ENCODE measurements at places on chromosomes 6 and 20.

DNA sequence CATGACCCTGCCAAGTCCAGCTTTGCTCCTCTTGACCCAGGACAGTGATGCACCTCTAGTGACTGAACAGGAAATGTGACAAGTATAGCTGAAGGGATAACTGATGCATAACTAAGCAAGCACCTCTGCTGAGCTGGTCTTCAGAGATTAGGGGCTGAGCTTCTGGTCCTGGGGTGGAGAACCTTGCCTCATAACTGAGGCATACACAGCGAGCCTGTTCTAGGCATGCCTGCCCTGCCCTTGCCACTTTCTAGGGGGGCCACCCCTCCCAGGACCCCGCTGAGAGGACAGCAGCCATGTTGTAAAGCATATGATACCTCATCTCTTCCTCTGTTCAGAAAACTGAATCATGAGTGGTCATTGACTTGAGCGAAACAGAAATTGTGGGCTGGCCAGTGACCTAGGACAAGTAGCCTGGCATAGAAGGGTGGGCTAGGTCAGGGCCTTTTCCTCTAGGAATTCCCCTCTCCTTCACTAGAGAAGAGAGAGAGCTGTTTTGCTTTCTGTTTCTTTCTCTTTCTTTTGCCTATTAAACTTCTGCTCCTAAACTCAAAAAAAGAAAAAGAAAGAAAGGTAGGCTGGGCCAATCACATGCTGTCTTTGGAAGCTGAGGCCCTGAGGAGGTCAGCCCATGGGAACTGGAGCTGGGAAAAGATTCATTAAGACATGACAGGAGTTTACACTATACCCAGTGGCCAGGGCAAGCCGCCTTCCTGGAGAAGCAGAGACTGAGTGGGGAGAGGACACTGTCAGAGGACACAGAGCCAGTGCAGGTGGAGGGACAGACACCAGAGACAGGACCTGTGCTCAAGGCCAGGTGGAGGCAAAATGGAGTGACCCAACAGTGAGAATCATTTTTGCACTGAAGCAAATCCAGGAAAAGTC is 23.1 kb downstream of the ALDH5A1 start:
- DNase-seq, result no peak

DNA sequence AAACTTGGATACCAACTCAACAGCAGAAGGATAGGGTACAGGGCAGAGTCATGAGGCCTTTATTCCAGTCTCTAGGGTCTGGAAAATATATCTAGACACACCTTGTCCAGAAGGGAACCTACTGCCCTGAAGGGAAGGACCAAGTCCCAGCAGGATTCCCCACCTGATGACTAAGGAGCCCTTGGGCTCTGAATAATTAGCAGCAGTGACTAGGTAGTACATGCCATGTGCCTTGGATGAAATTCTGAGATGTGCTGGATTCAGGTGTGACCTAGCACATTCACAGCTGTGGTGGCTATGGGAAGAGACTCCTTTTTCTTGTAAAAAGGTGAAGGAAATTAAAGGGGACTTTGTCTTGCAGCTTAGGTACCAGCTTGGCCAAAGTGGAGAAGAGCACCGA is 364.3 kb upstream of the PTCHD4 start:
- DNase-seq, result no peak

GRCh38 chr6:34901930-34902329 is 12.9 kb downstream of the ANKS1A start:
- no peak for DNase-seq

DNA sequence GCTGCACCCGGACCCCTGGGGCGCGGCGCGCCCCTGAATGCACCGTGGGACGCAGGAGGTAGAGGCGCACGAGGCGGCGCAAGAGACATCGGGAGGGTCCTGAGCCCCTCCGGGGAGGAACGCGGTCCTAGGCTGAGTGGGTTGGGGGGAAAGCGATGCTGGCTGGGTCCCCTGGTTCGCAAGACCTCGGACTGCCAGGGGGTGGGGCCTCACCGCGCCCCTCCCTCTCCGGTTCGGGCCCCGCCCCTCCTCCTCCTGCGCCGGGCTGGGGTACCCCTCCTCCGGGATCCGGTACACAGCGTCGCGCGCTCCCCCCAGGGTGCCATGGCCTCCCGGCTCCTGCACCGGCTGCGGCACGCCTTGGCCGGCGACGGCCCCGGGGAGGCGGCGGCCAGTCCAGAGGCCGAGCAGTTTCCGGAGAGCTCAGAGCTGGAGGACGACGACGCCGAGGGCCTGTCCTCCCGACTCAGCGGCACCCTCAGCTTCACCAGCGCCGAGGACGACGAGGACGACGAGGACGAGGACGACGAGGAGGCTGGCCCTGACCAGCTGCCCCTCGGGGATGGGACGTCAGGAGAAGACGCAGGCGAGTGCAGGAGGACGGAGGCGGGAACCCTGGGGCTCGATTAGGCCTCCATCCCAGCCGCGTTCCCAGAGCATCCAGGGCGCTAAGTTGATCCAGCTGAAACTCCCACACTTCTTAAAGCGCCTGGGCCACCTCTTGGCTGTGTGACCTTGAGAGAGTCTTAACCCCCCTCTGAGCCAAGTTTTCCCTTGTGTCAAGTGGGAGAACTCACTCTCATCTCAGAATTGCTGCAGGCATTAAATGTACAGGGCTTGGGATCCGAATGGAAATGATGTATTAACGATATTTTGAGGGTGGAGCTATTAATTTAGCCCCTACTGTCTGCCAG is 541 bp downstream of the SNX21 start:
- DNase-seq, result no peak

DNA sequence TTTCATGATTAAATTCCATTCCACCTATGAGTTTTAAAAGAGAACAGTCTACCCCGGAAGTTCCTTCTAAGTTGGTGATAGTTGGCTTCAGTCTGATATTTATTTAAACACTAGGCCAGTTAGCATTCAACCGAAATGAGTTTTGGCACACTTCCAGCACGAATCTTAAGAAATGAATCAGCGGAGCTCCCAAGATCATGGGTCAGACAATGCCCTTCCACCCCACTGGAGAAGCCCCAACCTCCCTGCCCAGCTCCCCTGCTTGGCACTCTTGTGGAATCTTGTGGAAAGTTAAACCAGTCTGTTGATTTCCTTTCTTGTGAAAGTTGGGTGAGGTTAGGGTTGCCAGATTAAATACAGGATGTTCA is 64.3 kb downstream of the MKKS start:
- no peak for DNase-seq

- DNase-seq, result peak; percentile 38
These were observed 179.7 kb upstream of the MYLIP start for GRCh38 chr6:15948930-15949900.

DNA sequence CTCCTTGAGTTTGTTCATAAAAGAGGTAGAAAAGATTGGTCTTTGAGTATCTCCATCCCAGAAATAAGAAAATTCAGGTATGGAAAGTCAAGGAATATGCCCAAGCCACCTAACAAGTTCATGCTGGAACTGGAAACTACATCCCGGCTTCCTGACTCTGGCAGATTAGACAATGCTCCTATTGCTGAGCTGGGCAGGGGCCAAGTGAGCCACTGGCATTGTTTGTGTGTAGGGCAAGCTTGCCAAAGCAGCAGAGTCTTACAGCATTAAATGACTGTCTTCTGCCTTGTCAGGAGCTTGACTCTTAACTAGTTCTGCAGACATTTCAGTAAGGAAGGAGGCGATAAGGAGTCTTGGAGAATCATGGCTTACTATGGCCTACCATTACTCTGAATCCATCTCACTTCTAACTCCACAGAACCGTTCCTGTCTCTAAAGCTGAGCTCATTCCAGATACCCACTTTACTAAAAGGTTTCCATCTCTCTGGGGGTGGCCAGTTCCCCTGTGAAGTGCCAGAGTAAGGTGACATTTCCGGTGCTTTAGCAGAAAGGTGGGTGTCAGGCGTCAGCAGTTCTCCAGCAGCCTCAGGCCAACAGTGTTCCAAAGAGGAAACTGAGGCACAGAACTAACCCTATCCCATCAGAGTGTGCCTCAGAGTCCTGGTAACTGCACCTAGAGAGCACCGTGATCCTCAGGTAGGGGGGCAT is 30.1 kb downstream of the PRDM1 start:
- DNase-seq, result no peak

DNA sequence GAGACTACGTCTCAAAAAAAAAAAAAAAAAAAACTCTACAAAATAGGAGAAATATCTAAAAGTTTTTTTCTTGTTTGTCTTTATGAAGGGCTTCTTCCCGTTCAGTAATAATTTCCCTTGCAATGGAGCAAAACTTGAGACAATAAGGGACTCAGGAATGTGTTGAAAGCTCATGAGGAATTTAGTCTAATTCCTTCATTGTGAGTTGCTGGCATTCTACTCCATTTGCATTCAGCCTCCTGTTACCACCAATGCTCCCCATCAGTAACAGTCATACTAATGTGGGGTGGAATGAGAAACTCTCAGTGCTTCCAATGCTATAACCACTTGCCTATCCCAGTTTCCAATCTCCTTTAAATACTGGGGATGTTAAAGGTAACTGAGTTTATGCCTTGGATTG is 576.7 kb upstream of the AGPAT4 start:
- DNase-seq, result no peak

- no peak for DNase-seq
These were observed 118.0 kb downstream of the ANKS1A start for GRCh38 chr6:35007016-35007415.

DNA sequence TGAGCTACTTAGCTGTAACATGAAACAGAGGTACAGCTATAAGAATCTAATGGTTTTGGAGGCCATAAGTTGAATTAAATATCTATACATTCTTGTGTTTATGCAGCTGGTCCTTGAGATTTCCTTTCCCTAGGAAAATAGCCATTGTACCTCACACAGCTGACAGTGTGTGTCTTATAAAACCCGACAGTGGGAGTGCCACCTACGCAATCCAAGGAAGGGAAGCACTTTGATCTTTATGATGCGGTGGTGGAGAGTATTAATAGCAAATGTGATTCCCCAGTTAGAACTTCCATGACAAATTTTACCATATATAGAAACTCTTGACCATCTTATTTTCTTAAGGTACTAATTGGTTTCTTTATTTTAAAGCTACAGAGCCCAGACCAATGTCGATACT is 149.5 kb downstream of the TMEM200A start:
- no peak for DNase-seq

- DNase-seq, result no peak
These were observed 84.6 kb upstream of the TCF21 start for GRCh38 chr6:133804265-133804664.

GRCh38 chr6:142757852-142758628 is 186.9 kb downstream of the HIVEP2 start:
- DNase-seq, result no peak

DNA sequence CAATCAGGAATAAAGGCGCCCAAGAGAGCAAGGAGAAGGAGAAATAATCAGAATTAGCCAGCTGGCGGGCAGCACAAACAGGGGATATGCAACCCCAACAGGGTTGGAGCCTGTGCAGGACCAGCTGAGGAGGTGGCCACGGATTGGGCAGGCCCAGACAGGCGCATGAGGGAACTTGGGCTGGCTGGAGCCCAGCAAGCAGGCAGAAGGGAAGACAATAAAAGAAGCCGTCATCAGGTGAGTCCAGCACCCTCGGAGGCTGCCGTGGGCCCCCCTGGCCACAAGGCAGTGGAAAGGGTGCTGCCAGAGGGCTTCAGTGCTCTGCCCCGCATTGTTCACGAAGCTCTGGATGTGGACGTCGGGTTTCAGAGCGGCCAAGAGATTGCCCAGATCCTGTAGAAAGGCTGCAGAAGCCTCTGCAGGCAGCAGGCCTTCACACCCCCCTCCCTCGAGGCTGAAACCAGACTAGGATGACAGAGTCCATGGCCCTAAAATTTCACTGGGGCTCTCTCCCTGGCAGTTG is 28.4 kb upstream of the MAFB start:
- DNase-seq, result no peak

GRCh38 chr20:1924910-1925861 is 30.0 kb downstream of the SIRPA start:
- DNase-seq, result no peak

- no peak for DNase-seq
These were observed 73.5 kb upstream of the RNF217 start for GRCh38 chr6:124888581-124889371.

- no peak for DNase-seq
These were observed 91.9 kb downstream of the ADGRB3 start for GRCh38 chr6:68726992-68727391.

DNA sequence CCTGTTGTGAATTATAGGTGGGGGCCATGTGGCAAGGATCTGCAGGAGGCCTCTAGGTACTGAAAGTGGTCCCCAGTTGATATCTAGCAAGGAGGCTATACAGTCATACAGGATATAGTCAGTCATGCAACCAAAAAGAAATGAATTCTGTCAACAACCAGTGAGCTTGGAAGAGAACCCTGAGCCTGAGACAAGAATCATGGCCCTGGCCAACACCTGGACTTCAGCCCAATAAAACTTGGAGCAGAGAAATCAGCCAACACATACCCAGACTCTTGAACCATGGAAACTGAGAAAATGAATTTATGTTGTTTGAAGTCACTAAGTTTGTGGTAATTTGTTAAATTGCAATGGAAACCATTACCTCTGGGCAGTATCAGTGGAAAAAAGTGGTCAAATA is 370.2 kb downstream of the KIF16B start:
- no peak for DNase-seq

DNA sequence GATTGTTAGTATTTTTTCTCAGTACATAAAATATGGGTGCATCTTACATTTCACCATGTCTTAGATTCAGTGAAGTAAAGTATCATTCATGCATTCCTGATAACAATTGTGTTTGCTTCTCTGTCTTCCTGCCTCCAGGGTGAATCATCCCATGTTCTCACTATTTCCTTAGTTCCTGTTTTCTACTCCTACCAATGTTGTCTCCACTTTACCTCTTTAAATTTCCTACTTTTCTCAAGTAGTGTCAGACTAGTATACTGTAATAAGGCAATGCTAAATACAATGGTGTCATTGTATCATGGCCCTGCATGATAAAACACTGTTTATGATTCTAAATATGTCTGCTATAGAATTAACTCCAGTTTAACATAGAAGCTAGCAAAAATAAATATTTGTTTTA is 37.4 kb upstream of the GABRR1 start:
- DNase-seq, result no peak

DNA sequence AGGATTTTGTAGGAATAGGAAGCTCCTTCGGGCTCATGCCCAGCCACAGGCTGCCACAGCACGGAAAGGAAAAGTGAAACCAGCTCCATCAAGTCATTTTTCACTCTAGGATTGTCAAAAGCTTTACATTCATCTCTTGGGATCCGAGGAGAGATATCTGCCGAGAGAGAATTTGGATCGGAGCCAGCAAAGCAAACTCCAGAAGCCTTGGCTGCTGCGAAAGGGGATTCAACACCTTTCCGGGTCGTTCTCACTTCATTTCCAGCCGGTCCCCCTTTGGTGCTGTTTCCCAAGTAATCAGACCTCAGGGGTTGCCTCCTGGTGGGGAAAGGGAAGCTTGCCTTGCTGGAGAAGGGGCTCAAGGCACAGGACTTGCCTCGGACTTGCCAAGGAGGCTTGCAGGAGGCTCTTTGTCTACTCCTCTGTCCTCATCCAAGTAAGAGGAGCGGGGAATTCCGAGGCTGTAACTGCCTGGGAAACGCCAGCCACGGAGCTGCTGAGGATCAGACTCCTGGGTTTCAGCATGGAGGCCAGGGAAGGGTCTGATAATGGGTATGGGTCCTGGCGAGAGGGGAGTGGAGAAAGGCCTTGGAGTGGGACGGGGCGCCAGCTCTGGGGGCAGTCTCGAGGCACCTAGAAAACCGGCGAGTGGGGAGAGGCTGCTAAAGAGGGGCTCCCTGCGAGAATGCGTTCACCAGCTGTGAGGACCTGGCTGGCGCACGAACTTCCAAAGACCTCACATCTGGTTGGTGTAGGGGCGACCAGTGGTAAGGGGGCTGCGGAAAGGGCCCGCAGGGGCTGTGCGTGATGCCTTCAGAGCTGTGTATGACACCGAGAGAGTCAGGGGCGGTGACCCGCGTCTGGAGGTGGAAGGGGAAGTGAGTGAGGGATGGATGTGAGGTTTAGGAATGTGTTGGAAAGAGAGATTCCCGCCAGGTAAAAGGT is 702 bp downstream of the ETV7 start:
- DNase-seq, result no peak
